ENCODE measurements at places on chromosomes 7 and 10. TPM values are rescaled to one million over a fixed set of nuclear protein-coding genes. Genes with fewer than 3 reads are reported as not detected.

NRCAM gene
- total RNA-seq = 0.77 TPM

TMEM130 gene
- not detected for total RNA-seq

DNA sequence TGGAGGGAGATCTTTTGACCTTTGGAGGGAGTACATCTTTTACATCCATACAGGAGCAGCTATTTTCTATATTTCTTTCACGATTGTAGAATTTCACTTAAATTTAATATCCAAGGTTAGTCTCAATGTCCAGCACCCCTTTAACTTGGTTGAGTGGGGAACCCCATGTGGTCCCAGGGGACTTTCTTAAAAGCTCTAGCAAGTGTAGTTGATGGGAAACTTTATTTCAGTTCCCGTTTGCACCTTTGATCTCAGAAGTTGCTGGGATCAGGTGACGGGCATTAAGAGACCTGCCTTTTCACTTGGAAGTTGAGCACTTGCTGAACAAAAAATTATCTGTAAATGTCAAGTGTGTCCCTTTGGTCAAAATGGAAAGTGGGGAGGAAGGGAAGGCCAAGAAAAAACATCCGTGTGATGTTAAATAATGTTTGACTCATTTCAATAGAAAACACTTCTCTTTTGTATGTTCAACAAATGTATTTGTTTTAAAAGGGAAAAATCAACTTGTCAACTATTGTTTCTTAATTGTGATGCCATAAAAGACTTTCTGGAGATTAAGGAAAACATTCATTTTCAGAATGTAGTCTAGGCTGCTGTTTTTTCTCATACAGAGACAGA, 370.1 kb upstream of the GALNT17 start:
- DNase-seq = no peak

- DNase-seq = no peak
These were observed 672.7 kb upstream of the FOXK1 start for GRCh38 chr7:4009211-4010060.

- DNase-seq = no peak
These were observed 2.8 kb downstream of the MCU start for GRCh38 chr10:72694476-72695369.

DNA sequence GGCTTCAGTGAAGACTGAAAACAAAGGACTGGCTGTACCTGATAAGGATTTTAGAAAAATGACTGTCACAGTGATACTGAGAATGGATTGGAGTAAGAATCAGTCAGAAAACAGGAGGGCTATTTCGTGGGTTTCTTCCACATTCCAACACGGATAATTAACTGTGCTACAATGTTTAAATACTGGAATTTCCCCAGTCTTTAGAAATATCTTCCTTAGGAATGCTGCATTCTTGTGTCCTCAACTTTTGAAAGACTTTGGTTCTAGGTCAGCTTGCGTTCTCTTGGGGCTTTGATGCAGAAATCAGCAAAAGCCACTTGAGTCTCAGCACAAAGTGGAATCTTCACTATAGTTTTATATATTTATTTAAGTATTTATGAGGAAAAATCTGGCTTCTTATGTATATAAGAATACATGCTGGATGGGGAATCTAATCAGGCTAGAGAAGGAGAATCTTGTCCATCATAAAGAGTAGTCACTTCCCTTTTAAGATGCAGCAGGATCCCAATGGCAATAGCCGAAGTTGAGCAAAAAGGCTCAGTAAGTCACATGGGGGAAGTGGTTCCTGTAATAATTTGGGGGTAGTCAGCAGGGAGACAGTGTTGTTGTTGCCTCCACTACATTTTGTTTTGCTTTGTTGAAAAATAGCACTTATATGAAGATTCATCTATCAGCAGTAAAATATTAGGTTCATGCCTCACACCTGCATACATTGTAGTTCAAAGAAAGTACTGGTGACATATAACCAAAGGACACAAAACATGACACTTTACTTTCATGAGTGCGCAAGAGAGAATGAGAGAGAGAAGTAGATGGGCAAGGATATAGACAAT, 86.0 kb downstream of the CH25H start:
- DNase-seq = no peak

DNA sequence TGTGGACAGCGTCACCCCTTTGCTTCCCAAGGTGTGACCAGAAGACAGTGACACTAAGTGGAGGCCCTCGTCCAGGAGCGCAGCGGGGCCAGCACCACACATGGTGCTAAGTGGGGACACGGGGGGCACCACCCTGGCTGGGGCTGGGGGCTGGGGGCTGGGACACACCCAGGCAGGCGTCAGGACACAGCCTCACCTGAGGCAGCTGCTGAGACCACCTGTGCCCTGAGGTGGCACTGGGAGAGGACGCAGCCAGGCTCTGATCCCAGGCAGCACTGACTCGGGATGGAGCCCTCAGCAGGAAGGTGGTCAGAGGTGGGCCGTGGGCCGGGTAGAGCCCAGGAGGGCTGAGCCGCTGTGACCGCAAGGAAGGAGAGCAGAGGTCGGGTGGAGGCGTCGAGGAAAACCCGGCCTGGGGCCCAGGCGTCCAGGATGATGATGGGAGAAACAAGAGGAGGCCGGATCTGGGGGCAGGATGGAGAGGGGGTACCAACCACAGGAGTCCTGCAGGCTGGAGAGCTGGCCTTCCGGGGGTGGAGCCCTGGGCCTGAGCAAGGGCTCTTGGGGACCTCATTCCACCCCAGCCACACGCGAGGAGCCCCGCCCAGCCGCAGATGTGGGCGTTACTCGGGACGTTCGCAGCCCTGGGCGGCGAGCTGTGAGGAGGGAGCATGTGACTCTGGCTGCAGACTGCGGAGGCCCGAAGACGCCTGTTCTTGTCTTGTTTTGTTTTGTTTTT, 22.5 kb downstream of the LRRC27 start:
- DNase-seq = no peak

ANKRD61 gene
- total RNA-seq = not detected

ADGRA1 gene
- total RNA-seq = not detected

CHN2 gene
- total RNA-seq = 22.9 TPM

ST8SIA6 gene
- not detected for total RNA-seq

DNA sequence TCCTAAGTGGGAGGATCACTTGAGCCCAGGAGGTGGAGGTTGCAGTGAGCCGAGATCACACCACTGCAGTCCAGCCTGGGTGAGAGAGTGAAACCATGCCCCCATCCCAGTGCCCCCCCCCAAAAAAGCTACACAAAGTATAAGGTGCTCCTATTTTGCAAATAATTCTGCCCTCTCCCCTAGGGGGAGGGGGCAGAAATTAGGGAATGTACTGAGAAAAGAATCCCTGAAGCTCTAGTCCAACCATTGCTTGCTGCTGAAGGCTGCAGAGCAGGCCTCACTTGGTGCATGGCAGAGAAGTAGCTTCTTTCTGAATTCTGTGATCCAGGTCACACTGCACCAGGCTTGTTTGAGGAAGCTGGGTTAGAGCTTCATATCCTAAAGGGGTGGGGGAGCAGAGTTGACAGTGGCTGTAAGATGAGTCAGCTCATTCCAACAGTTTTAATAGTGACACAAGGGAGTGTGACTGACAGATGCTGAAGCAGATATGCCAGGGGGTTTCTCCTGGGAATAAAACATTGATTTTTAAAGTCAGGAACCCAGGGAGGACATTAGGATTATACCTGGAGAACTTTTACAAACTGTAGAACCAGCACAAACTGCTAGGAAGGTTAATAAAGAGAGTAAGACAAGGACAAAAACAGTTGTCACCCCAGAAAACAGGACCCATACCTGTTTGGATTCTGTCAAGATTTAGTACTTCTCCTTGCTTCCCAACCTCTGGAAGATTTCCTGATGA, 32.8 kb upstream of the STRIP2 start:
- DNase-seq = no peak

DNA sequence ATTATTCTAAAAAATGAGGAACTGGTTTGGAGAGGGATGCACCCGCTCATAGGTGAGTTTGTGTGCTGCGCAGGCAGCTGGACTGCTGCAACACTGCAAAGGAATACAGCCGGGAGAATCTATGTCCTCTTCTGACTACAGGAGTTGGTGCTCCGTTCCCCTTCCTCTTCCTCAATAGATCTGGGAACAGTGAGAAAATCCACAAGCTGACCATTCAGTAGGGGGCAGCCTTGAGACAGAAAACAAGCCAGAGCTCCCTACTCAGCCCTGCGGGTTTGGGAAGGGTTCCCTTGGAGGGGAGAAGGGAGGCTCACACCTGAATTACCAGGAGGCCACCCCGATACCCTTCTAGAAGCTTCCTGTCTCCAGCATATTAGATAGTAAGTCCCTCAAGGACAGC, 87.3 kb upstream of the FOXI2 start:
- no peak for DNase-seq

DNA sequence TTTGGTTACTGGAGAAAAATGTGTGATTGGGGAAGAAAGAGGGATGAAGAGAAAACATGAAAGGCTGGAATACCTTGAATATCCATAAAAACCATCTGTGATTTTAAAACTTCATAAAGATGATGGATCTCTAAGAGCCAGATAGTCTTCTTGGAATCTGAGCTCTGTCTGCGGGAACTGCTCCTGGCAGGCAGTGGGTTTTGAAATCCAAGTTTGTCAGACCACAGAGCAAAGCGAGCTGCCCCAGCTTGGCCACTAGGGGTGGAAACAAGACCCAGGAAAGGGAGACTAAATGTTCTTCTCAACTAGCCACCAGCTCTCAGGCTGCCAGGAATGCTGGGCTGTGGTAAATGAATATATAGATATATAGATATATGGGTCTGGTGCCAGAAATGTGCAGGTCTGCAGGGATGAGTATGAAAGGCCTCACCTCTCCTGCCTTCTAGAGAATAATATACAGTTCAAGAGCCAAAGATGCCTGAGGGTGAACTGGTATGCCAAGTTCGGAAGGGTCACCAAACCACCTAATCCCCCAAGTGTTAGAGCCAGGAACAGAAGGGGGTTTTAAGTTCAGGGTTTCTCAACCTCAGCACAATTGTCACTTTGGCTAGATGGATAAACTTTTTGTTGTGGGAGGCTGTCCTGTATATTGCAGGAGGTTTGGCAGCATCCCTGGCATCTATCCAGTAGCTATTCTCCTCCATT, 208.8 kb downstream of the KCNMA1 start:
- peak; percentile 76 for DNase-seq

Data from uterus (tissue), 4 donors.